Neural crest cell (in vitro differentiated cells): ENCODE measurements at places on chromosomes 4 and X.

DNA sequence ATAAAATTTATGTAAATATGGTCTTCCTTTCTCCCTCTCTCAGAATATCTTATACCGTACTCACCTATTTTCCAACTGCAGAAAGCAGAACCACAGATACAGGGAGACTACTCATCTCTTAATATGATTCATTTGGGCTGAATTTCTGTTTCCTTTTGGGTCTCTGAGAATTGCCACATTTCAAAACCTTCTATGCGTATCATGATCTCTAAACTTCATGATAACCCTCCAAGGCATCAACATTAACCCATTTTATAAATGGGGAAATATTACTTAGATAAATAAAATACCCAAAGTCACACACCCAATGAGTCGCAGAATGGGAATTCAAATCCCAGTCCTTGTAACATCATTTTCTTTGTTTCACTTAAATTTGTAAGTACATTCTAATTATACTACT is 16.6 kb upstream of the PRDM8 start:
- no peak overlapping the region for H3K27ac ChIP-seq
- no peak overlapping the region for H3K4me3 ChIP-seq
- H3K4me1 ChIP-seq: peaks cover 16% of the 10 kb centered on the region
- no peak for DNase-seq
- peaks cover 56% of the 10 kb centered on the region for H3K27me3 ChIP-seq
- H3K36me3 ChIP-seq: peaks cover 6% of the 10 kb centered on the region

DNA sequence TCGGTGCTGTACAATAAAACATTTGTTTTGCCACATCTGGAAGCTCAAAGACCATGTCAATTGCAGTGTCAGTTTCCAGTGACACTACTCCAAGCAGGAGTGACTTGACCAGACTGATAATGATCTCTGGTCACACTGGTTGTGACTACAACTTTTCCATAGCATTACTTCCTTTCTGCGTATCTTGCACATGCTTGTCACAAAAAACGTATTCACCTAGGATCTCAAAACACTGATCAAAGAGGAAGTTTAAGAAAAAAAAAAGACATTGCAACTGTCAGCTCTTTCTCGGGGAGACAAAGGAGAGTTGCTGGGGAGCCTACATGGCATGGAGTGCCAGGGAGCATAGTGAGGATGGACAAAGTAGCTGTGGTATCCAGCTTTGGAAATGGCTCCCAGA is 60.6 kb downstream of the OPHN1 start:
- no peak overlapping the region for H3K4me3 ChIP-seq
- H3K36me3 ChIP-seq: peaks cover 4% of the 10 kb centered on the region
- no peaks in the 10 kb centered on the region for H3K27me3 ChIP-seq
- H3K4me1 ChIP-seq: peaks cover 4% of the 10 kb centered on the region
- peak overlapping the region; percentile 2 for H3K27ac ChIP-seq
- DNase-seq: no peak

DNA sequence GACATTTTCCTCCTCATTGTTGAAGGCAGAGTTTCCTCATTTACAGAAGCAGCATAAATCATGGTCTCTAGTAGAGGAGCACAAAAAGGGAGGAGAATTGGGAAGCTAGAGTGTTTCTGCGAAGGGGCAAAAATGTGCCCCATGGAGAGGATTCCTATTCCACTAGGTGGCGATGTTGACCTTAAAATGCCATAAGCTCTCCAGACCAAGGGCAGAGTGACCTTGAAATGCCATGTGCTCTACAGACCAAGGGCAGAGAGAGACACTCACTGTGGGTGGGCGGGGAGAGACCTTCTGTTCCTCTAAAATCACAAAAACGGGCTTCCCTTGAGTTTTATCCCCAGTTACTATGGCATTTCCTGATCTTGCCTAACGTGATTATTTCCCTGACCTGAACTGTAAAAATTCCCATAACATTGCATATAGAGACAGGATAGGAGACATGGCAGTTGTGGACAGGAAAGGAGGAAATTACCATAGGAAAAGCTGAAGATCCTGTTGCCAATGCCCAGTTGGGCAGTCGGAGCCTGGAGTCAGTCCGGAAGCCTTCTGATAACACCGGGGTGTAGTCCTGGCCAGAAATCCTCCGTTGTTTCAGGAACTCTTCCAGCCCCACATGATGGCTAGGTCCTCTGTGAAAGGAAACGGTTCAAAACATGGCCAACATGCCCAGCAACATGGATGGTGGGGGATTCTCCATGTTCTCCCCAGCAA is 567.7 kb downstream of the MAGEB5 start:
- H3K4me3 ChIP-seq: no peak overlapping the region
- peak; percentile 26 for DNase-seq
- no peaks in the 10 kb centered on the region for H3K4me1 ChIP-seq
- peaks cover 2% of the 10 kb centered on the region for H3K36me3 ChIP-seq
- no peak overlapping the region for H3K27ac ChIP-seq

DNA sequence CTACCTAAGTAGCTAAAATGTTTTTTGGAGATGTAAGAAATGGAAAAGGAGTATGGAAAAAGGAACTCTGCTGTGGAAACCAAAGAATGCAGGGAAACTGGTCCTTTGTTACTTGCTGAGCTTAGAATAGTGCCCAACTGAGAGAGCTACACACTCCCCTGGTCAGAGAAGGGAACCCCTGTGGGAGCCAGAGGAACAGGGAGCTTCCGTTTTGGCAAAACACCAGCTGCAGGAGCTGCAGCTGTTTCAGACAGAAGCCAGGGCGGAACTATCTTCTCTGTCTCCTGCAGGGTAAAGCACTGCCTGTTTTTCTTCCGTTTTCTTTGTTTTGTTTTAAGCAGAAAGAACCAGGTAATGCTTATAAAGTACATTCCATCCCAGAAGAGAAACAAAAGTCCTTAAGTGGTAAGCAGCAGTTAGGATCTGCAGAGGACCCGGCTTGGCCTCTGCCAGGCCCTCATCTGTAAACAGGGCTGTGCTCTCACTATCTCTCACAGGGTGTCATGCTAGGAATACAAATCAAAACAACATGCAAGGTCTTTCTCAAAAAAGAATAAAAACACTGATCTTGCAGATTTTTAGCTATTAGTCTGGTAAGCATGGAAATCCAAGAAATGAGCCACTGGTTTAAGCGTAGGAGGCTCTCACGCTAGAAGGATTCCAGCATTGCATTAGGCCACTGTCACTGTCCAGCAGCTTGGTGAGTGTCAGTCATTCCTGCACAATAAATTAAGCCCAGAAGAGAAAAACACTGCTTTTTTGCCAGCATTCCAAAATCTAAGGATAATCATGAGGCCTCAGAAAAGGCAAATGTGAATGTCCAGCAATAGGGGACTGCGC is 76.1 kb downstream of the CHST7 start:
- H3K4me1 ChIP-seq: peaks cover 32% of the 10 kb centered on the region
- no peak overlapping the region for H3K4me3 ChIP-seq
- no peak overlapping the region for H3K27ac ChIP-seq
- H3K36me3 ChIP-seq: peaks cover 9% of the 10 kb centered on the region
- no peaks in the 10 kb centered on the region for H3K27me3 ChIP-seq

- peaks cover 11% of the 10 kb centered on the region for H3K4me1 ChIP-seq
- peaks cover 3% of the 10 kb centered on the region for H3K36me3 ChIP-seq
- H3K4me3 ChIP-seq: no peak overlapping the region
- no peak overlapping the region for H3K27ac ChIP-seq
- H3K27me3 ChIP-seq: no peaks in the 10 kb centered on the region
Observed at GRCh38 chr4:183989931-183990330, 84.8 kb downstream of the STOX2 start.
